ENCODE measurements at places on chromosomes 2 and 18.

GRCh38 chr2:18630941-18631340 is 41.6 kb upstream of the NT5C1B start:
- DNase-seq, result no peak

- no peak for DNase-seq
Measured at GRCh38 chr2:190646780-190647522, 1.9 kb upstream of the NAB1 start.

- DNase-seq, result no peak
Measured at GRCh38 chr2:3102922-3103569, 274.6 kb downstream of the EIPR1 start.

- DNase-seq, result peak; percentile 41
Measured at GRCh38 chr2:157747695-157748370, 119.2 kb upstream of the ACVR1C start.

DNA sequence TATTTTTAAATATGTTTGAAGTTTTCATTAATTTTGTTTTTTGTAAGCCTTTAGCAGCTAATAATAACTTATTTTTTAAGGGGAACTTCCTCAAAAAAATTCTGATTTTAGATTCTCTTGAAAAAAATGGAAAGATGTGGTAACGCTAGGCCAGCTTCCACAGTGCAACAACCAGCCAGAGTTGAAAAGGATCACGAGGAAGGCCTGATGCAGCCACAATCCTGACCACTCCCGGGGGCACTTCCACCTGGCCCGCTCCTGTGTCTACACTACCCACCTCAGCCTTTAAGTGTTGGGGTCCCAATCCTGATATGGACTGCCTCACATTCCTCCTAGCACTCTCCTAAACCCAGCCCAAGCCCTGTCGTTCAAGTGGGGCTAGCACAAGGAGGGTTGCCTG is 101.1 kb downstream of the TMEM17 start:
- no peak for DNase-seq

DNA sequence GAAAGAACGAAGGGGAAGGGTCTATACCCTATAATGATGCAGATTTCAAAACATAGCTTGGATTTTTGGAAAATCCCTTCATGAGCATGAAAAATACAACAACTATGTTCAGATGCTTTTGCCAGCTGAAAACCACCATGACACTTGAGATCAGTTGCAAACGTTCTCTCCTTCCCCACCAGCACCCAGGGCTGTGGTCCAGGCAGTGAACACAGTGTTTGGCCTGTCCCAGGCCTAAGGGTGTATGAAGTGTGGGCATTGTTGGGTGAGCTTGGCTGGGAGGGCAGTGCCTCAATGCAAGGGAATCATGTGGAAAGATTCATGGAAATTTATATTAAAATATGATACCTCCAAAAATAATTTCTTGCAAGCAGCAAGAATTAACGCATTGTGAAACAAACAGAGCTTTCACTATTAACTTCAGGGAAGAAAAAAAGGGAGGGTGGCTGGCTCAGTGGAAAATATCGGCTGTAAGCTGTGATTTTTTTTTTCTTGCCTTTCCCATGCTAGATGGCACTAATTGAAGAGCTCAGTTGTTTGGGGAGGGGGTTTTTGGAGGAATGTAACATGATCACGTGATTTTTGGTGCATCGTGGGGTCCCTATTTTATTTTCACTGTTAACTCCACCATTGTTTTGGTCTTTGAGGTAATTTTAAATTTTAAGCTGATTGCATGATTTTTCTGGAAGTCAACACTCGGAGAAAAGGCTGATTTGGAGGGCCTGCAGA is 52.0 kb downstream of the CDC42EP3 start:
- DNase-seq, result no peak

- DNase-seq, result no peak
Measured at GRCh38 chr2:41344529-41344928, 703.3 kb upstream of the PKDCC start.

- no peak for DNase-seq
Measured at GRCh38 chr2:199962203-199962602, 6.8 kb downstream of the MAIP1 start.

- no peak for DNase-seq
Measured at GRCh38 chr18:61528961-61529360, 195.7 kb downstream of the CDH20 start.

- peak; percentile 43 for DNase-seq
Measured at GRCh38 chr2:25617948-25618646, 55.3 kb downstream of the DTNB start.

DNA sequence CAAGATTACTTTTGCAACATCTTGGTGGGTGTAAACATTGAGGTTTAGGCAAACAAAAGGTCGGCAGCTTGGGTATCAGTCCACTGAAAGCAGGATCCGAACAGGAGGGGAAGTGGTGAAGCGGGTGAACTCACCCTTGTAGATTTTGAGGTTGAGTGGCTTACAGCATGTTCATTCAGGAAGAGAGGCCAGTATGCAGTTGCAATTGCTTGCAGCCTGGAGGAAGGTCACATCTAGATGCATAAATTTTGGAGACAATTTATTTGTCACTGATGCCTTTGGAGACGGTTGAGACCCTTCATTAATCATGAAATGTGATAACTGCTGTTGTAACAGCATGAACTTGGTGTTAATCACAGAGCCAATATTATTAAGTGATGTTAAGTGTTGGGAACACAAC is 131.1 kb downstream of the LTBP1 start:
- DNase-seq, result no peak

GRCh38 chr2:46804794-46805193 is 110.8 kb downstream of the MCFD2 start:
- no peak for DNase-seq

DNA sequence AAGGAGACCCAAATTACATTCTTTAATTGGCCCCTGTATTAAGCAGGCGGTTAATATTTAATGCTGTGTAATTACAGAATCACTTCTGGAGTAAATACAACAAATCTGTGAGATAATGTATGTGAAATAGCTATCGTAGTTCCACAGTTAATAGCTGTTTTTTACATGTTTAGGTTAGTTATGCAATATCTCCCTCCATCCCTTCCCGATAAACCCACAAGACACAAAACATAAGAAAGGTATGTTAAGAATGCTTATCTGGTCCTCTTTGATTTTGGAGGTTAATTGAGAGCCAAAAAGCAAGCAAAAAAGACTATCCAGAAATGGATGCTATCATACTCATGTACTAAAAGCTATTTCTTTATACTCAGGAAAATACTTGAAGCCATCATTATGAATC is 49.1 kb downstream of the ZNF638 start:
- DNase-seq, result no peak

DNA sequence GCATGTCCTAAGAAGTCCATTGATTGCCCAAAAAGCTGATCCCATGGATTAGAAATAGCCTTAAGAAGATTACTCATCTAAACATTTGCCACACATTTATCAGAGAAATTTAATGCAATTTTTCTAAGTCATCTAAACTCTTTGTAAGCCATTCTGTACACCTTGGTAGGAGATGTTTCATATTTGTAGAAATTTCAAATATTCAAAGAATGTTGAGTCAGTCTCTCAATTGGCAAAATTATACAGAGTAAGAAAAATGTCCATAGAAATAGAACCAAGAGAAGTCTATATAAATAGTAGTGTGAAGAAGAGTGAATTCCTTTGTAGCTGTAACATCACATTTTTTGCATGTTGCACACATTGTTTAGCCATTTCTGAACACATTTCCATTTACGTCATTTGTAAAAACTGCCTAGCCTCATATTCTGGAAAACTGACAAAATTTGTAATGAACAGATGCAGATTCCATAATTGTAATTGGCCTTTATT is 128.6 kb downstream of the MSTN start:
- peak; percentile 22 for DNase-seq

DNA sequence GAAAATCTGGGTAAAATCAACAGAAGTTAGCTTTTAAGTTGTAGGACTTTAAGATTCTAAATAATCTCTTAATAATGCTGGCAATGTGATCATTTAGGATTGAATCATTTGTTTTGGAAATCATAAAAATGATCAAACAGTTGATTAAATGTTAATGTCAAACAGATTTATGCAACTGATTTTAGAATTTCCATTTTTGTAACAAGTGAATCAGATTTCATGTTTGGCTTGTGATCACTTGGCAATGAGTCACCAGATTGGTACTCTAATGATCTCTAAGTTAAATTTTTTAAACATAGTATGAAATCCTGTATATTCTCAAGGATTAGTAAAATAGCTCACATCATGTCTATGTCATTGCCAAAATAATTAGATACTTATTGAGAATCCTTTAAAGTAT is 50.1 kb upstream of the UNC80 start:
- DNase-seq, result no peak

- DNase-seq, result no peak
Measured at GRCh38 chr2:10477443-10478297, 29.5 kb upstream of the ODC1 start.

DNA sequence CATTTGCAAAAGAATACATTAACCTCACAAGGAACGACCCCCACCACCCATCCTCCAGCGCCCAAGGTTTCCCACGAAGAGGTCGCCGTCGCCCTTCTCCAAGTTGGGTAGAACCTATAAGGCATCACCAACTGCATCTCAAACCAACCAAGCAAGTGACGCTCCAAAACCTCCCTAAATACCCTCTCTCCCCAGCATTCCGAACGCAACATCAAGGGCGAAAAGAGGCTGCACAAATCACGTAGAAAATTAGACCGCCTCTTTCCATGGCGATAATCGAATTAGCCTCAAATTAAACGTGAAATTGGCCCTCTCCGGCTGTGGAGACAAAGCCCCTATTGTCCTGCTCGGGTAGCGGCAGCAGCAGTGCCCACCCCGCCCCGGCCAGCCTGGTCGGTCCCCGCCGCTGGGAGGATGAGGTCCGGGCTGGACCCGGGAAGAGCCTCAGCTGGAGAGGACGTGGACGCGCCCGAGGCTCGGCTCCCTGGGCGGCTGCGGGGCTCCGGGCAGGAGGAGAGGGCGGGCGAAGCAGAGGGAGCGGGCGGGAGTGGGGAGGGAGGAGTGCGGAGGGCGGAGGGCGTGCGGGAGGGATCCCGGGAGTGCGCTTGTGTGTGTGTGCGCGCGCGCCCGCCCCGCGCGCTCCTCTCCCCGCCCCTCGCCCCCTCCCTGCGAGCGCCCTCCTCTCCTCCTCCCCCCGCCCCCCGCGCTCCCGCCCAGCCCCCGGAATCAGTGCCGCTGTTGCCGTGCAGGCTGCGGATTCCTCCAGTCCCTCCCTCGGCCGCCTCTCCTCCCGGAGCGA is at the start of gene SPTBN1:
Gene SPTBN1 (plus strand): TSS at position 765 of the 799 bp plus-strand sequence. CDS start 70,092 bp downstream, outside the sequence.
- peak; percentile 85 for DNase-seq

DNA sequence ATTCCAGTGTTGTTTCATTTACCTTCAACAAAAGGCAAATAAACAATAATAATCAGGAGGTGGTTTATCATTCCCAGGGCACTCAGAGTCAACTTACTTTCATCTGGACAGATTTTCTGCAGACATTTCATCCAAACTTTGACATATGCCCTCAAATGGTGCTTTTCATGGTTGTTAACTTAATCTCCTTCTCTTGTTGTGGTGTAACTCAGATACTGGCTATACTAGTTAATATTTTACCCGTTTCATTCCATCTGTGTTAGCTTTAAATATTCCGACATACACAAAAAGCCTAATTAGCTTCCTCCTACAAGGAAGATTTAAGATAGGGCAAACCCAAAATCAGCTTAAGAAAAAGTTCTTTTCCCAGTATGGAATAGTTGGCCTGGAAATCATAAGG is 44.4 kb upstream of the RPE start:
- DNase-seq, result no peak

- peak; percentile 28 for DNase-seq
Measured at GRCh38 chr2:157769856-157770255, 106.3 kb downstream of the ACVR1 start.

- DNase-seq, result no peak
Measured at GRCh38 chr2:27070653-27071276, 689 bp downstream of the OST4 start.

GRCh38 chr2:37604716-37605115 is 66.7 kb downstream of the CDC42EP3 start:
- no peak for DNase-seq

GRCh38 chr2:12990523-12990922 is 273.8 kb downstream of the TRIB2 start:
- no peak for DNase-seq

GRCh38 chr2:28643911-28644334 is 107.7 kb upstream of the PPP1CB start:
- DNase-seq, result no peak

GRCh38 chr2:209990838-209991237 is 11.6 kb upstream of the RPE start:
- DNase-seq, result no peak

DNA sequence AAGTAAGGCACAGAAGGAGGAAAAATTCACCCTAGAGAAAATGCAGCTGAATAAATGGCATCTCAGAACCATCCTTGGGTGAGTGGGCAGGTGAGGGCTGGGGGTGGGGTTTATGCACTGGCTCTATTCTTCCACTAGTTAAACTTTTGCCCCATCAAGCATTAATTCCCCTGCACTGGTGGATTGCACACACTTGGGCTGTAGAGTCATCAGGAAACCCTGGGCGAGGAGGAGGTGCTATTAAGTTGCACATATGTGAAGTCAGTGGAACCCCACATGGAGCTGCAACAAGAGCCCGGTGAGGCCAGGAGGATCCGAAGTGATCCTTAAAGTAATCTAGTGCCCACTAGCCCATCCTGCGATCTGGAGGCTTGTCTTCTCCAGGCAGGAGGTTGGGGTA is 6.8 kb upstream of the DNAJB2 start:
- DNase-seq, result no peak

- DNase-seq, result no peak
Measured at GRCh38 chr2:186913870-186914269, 64.9 kb upstream of the ZSWIM2 start.

Data from AG09319 (cell line).